ENCODE measurements at places on chromosomes 5 and 9.

GRCh38 chr5:132557478-132558172 lies 848 bp downstream of the RAD50 start:
- no peak for DNase-seq

DNA sequence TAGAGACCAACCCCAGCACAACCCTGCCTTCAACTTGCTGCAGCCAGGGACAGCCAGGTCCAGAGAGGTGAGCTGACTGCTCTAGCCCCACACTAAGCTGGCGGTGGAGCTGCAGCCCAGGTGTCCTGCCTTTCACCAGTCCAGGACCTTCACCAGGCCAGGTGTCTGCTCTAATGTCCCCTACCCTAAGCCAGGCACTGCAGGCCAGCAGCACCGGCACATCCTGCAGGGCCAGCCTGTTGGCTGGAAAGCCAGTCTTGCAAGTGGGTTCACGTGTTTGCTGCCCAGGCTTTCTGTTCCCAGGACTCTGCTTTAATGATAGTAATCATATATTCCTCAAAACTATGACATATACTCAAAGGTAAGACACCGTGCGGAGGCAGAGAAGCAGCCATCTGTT lies 5.5 kb downstream of the SHC3 start:
- DNase-seq = no peak

GRCh38 chr9:32389365-32389764 lies 4.9 kb downstream of the ACO1 start:
- no peak for DNase-seq

GRCh38 chr5:87184605-87185004 lies 83.1 kb upstream of the RASA1 start:
- no peak for DNase-seq

GRCh38 chr5:103808464-103809106 lies 246.0 kb upstream of the NUDT12 start:
- DNase-seq = no peak

GRCh38 chr9:98318041-98318790 lies 62.8 kb upstream of the TBC1D2 start:
- no peak for DNase-seq

DNA sequence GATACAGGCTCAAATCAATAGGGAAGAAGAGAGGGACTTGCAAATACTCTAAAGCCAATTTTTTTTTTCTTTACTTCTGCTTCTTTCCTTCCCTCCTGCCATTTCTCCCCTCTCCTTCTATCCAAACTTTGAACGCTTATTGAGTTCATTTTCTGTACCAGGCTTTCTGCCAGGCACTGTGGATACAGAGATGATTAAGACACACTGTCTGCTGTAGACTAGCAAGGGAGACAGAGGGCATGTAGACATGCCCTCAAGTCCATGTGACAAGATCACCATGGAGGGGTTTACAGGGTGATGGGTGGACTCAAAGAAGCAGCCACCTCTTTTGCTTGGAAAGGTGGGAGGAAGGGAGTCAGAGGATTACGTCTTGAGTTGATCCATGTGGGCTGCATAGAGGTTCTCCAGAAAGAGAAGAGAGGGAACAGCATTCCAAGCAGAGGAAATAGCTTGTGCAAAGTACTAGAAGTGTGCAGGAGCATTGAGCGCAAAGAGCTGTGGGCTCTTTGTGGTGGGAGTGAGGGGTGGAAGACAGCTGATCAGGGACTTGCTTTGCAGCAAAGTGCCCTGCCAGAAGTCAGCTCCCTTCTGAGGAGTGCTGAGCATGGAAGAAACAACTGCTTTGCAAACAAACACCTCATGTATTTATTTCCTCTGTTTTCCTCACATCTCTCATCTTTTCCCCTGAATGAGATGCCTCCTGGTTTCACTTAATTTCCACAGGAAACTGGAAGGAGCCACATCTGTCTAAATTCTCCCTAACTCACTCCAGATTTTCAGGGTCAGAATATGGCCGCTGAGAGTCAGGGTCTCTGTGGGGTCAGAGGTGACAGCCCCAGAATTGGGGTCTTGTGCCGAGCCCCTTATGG lies 64.4 kb upstream of the COL15A1 start:
- DNase-seq = no peak

GRCh38 chr9:6184749-6185645 lies 30.6 kb upstream of the IL33 start:
- DNase-seq = no peak

- no peak for DNase-seq
These were observed 43.2 kb upstream of the IL7R start for GRCh38 chr5:35813521-35813920.

- no peak for DNase-seq
These were observed 2.5 kb upstream of the ST6GALNAC4 start for GRCh38 chr9:127919253-127919815.

DNA sequence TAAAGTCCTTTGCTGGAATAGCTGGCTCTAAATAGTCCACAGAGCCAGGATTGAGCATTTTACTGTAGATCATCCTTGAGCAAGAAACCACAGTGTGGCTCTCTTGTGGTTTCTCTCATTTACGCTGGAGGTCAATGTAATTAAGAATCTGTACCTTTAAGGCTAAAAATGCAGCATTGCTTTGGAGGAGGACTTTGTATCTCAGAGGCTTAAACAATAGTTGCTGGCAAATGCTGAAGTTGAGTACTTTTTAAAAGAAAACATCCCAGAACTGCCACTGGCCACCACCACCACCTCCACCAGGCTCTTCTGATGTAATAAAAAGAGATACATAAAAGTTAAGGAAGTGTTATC lies 177.3 kb upstream of the ADAMTSL1 start:
- no peak for DNase-seq

GRCh38 chr5:55347786-55348185 lies 40.0 kb downstream of the MTREX start:
- DNase-seq = no peak

DNA sequence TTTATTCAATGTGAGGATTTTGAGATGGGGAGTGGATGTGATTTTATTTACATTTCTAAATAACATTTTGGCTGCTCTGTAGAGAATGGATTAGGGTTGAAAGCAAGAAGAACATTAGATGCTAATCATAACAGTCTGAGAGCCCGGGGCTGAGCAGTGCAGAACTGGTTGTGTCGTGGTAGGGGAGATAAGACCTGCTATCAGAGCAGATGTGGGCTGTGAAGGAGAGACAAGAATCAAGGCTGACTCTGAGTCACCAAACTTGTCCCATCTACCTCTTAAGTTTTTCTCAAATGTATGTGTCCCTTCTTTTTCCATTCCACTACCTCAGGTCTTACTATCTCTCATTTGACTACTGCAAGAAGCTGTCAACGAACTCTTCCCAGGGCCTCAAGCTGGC lies 35.4 kb upstream of the SLC28A3 start:
- no peak for DNase-seq
